ENCODE measurements at places on chromosomes 6 and 20.
A peak's percentile ranks its signal among the peaks of the same experiment; 100 is the strongest.

- no peak for DNase-seq
These were observed 258.4 kb upstream of the CITED2 start for GRCh38 chr6:139632840-139633239.

- peak; percentile 65 for DNase-seq
These were observed 18.1 kb upstream of the SLC9A8 start for GRCh38 chr20:49794336-49795134.

DNA sequence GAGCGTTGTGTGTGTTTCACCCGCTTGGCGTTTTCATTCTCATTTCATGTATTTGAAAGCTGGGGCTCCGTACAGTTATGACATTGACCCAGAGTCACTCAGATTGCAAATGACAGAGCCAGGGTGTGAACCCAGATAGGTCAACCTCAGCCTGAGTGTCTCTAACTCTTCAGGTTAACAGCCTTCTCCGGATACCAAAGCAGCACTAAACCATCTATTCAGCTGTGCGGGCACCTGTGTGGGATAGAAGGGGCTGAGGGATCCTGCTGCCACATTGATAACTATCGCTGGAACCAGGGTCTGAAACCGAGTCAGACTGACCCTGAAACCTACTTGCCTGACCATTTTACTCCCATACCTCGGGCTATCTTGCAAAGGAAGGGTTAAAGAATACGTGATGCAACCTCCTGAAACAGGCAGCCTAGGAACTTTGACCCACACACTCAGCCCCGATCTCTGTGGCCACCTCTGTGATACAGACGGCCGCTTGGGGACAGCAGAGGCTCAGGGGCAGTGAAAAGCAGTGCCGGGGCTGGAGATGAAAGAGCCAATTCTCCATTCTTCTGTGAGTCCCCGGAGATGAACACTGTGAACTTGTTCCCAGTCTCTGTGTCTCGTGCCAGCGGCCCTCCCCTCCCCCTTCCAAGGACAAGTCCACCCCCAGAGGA, 233.5 kb upstream of the QKI start:
- DNase-seq, result no peak

DNA sequence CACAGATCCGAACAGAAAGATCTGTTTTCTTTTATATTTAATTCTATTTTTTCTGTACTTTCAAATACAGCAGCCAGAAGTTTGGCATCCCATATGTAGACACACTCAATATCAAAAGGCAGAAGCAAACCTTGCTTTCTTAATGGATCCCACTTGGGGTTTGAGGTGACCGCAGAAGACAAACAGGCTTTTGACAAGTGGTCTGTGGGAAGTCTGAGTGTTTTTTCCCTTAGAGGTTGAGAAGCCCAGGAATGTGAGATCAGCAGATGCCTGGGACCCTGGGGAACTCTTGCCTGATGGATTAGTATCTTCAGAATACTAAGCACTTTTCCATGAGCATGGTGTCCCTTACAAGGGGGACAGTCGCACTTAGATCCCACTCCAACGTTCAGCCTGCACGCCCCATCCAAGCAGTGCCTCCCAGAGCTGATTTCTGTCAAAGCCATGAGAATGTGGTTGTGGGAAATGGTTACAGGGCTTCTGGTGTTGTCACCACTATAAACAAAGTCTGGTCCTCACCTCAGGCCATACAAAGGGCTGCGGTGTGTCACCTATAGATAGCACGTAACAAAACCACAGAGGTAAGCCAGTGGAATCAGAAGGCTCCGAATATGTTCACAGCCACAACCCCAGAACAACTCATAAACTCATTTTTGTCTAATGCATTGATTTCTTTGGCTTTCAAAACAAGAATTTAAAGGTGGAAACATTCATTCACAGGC, 12.7 kb downstream of the IL17F start:
- no peak for DNase-seq

GRCh38 chr20:48025051-48025515, 239.8 kb upstream of the SULF2 start:
- peak; percentile 60 for DNase-seq

DNA sequence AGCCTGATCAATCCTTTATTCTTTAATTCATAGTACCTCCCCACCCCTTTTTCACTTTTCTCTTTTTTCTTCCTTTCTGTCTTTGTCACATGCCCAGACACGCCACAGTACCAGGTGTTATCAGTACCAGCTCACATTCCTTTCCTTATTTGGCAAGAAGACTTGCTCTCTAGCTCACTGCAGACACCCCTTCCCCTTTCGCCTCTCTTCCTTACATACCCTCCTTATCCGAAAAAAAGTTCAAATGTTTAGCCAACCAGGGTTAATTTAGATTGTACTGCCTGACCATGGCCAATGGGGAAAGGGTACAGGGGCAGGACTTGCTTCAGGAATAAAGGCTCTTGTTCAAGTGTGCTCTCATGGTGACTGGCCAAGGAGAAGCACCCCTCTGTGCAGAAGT, 9.3 kb upstream of the SIRPB2 start:
- DNase-seq, result no peak

DNA sequence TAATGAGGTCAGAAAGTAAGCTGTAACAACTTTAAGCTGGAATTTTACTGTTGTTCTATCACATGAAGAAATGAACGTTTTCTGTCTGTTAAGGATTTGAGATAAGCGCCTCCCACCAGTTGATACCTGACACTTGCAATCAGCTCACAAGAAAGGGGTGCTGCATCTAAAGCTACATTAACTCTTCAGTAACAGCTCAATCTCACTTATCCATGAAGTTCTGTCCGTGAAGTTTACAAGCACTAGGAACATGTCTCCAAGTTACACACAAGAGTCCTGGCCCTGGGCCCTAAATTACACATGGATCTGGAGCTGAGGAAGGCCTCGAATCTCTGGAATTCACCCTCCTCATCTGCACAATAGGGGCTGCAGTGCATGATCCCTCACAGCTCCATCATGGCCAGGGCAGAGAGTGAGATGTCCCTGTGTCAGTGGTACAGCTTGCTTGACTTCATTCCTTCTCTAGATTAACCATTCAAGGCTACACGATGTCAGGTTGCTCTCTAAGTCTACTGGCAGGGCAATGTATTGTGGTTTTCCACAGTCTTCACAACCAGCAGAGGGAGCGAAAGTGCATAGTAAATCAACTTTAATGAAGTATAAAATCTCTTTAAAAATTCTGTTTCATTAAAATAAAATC, 182.4 kb upstream of the MCHR2 start:
- DNase-seq, result peak; percentile 62

- DNase-seq, result peak; percentile 88
These were observed 7.2 kb upstream of the TRIB3 start for GRCh38 chr20:373171-373890.

- no peak for DNase-seq
These were observed 50.9 kb upstream of the TAB2 start for GRCh38 chr6:149266659-149267058.

- DNase-seq, result peak; percentile 80
These were observed 4.0 kb downstream of the SIM1 start for GRCh38 chr6:100460650-100461204.

- DNase-seq, result peak; percentile 67
These were observed 66.1 kb upstream of the SLC22A16 start for GRCh38 chr6:110542311-110543024.

DNA sequence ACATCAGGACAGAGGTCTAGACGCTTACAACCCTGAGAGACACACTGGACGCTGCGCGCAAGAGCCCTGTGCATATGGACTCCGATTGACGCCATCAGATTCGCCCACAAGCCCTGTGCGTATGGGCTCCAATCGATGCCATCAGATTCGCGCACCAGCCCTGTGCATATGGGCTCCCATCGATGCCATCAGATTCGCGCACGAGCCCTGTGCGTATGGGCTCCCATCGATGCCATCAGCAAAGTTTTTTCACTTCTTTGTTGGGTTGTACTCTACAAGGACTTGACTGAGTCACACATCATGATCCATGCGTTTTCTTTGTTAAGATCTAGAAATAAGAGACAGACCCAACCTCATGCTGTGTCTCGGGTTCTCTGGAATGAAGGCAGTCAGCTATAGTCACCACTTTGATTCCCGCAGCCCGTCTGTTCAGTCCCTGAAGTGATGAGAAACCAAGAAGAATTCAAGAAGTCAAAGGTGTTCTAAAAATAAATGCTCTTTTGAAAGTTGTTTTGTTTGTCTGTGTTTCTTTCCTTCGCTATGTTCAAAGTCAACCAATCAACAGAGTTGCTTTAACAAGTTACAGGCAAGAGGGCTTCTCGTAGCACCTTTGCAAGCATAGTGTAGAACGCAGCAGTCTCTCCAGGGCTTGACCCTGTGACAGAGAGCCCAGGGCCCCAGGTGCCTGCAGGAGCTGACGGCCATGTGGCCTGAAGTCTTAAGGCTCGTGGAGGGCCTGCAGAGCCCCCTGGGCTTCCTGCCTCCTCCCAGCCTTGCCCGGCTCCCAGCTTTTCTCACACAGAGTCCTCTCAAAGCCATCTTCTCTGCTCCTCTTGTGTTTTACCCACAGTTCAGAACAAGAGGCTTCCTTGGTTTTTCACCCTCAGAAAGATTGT, 7.9 kb downstream of the RPS6KA2 start:
- no peak for DNase-seq

DNA sequence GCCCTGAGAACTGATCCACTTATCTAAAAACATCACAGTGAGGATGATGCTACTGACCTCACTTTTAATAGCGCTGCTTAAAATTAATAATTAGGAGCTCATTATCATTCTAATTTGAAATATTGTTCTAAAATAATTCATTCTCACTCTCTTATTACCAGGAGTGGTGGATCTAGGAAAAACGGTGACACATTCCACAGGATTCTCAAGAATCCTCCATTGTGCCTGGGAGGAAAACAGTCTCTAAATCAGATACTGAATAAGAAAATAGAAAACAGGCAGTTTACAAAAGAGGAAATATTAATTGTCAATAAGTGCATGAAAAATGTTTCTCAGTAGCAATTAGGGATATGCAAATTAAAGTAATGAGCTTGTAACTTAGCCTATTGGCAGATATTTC, 187.4 kb downstream of the TENT5A start:
- peak; percentile 19 for DNase-seq

GRCh38 chr6:170008294-170008785, 256.9 kb downstream of the ERMARD start:
- no peak for DNase-seq

GRCh38 chr6:11722220-11722619, 56.4 kb downstream of the ADTRP start:
- no peak for DNase-seq

DNA sequence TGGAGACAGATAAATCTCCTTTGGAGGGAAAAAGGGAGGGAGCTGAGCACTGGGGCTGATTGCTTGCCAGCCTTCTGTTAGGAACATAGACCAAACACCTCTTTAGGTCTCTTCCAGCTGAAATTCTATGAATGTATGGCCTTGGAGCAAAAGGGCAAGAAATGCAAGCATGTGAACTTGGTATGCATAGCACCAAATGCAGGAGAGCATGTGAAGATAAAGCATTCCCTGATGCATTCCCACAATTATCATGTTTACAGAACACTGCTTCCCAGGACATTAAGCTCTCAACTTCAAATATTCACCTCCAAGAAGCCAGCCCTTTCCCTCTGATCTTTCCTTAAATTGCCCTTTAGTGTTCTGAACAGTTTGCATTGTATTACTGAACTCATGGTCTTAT, 15.6 kb downstream of the RIPOR2 start:
- no peak for DNase-seq

DNA sequence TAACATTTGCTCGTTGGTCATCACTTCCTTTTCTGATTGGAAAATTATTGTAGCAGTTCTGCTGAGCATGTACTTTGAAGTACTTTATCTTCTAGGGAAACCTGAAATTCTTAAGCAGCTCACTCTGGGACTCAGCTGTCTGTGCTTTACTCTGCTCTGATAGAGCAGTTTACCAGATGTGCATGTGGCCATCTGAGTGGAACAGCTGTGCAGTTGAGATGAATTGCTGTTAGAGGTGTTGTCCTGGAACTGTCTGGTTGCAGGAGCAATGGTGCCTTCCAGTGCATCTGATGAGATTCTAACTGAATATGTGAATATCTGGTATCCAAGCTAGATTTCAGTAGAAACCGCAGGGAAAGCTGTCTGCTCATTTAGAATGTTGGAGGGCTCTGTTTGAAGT, 27.2 kb downstream of the PANK2 start:
- DNase-seq, result no peak

GRCh38 chr6:139568956-139569538, 194.6 kb upstream of the CITED2 start:
- DNase-seq, result peak; percentile 76

- DNase-seq, result no peak
These were observed 8.7 kb upstream of the OSER1 start for GRCh38 chr20:44219170-44219730.

DNA sequence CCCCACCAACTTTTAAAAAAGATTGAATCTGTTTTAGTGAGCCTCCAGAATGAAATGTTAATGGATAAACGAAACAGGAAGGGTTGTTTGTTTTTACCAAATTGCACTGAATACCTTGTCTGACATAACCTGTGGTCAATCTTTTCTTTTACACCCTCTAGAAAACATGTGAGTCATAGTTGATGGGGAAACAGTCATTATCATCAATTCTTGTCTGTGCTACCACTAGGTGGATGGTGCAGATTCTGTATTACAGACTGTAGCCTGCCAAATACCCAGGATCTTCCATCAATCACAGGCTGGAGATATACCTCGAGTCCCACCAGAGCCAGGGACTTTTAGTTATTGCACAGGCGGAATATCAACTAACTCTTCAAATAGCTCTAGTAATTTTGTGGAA, 29.5 kb upstream of the PKIB start:
- DNase-seq, result no peak

GRCh38 chr20:13267231-13267630, 46.2 kb downstream of the ISM1 start:
- DNase-seq, result no peak

- DNase-seq, result no peak
These were observed 77.6 kb downstream of the TPBG start for GRCh38 chr6:82441047-82441855.

- no peak for DNase-seq
These were observed 26.5 kb upstream of the ABT1 start for GRCh38 chr6:26570027-26570809.

DNA sequence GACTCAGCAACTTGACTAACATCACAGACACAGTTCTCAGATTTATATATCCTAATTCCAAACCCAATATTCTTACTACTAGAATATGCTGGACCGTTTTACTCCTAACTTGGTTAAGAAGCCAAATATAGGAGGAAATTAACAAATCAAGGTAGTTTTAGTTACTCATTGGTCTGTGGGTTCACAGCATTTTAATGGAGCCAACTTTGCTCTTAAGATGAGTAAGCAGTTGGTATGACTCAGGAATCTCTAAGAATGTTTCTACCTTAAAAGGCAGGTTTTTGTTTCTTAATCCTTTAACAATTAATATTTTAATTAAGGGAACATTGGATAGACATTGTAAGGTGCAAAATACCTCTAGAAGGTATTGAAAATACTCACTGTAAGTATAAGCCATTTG, 31.6 kb downstream of the OPRM1 start:
- no peak for DNase-seq

- no peak for DNase-seq
These were observed 683 bp upstream of the ARHGAP18 start for GRCh38 chr6:129710450-129711270.

- no peak for DNase-seq
These were observed 655.0 kb downstream of the COL12A1 start for GRCh38 chr6:74550821-74551220.
